ENCODE measurements at places on chromosomes 4 and X. TPM values are rescaled to one million over a fixed set of nuclear protein-coding genes. Genes with fewer than 3 reads are reported as not detected.

Gene LNX1
- not detected for polyA plus RNA-seq

Gene NAP1L3
- 0.40 TPM for polyA plus RNA-seq

Gene MSX1
- 2.9 TPM for polyA plus RNA-seq

Gene PGRMC1
- 159 TPM for polyA plus RNA-seq

Gene SORCS2
- 4.6 TPM for polyA plus RNA-seq

Gene IL21
- not detected for polyA plus RNA-seq

Gene STATH
- not detected for polyA plus RNA-seq

Gene PNMA3
- 0.16 TPM for polyA plus RNA-seq

Gene SNCA
- not detected for polyA plus RNA-seq

Gene TMSB4X
- polyA plus RNA-seq = 6,622 TPM

Gene PNMA6A
- polyA plus RNA-seq = 3.3 TPM

Gene DOK7
- polyA plus RNA-seq = 0.21 TPM

Gene OCIAD1
- polyA plus RNA-seq = 163 TPM

GRCh38 chr4:101140228-101140627, 207.1 kb downstream of the PPP3CA start:
- DNase-seq = no peak

GRCh38 chr4:84412062-84412461, 87.0 kb downstream of the NKX6-1 start:
- DNase-seq = no peak

- DNase-seq = no peak
These were observed 92.2 kb downstream of the ABLIM2 start for GRCh38 chr4:8066336-8066931.

DNA sequence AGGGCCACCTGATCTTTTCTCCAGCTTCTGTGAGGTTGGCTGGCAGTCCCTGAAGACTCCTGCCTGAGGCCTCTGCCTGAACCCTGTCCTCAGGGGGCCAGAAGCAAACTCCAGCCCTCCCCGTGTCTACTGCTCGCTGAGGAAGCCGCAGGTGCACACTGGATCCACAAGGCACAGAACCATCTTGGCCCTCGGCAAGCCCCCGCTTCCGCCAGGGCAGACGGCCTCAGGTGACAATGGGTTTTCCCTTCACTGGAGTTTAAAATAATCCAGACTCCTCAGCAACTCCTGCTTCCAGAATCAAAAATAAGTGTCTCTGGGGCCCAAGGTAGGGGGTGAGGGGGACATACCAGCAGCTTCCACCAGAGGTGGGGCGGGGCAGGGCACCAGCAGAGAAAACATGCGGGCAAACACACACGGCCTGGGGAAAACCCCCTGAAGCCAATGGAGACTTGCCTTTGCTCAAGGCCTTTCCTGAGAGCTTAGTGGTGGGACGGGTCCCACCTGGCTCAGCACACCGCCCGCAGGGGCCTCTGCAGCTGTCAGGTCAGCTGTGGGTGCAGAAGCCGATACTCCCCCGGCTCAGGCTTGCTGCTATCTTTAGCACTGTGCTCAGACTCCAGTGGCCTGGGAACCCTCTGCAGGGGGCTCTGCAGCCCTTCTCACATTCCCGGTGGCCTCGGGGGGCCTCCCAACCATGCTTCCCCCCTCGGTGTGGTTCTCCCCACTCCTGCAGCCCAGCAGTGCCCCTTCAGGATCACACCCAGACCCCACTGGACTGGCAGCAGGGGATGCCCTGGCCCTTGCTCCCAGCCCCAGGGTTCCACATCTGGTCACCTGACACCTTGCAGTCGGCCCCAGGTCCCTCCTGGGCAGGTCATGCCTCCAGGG, 1.9 kb downstream of the MYL5 start:
- DNase-seq = no peak

DNA sequence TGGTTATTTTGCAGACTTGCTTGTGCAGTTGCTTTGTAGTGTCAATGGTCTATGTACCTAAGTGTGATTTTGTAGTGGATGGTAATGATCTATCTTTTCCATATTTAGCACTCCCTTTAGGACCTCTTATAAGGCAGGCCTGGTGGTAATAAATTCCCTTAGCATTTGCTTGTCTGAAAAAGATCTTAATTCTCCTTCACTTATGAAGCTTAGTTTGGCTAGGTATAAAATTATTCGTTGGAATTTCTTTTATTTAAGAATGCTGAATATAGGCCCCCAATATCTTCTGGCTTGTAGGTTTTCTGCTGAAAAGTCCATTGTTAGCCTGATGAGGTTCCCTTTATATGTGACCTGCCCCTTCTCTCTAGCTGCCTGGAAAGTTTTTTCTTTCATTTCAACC, 10.6 kb upstream of the HSD17B13 start:
- DNase-seq = no peak

GRCh38 chr4:16788868-16789267, 109.6 kb downstream of the LDB2 start:
- DNase-seq = no peak

DNA sequence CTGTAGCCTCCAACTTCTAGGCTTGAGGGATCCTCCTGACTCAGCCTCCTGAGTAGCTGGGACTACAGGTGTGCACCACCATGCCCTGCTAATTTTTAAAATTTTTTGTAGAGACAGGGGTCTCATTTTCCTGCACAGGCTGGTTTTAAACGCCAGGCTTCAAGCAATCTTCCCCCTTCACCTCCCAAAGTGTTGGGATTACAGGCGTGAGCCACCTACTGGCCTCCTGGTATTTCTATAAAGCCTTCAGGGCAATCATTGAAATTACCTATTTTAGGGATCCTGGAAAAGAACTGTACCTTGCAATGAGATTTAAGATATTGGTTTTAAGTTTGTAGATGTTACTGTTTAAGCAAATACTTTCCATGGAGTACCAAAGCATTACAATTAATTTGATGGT, 13.5 kb upstream of the PLS3 start:
- no peak for DNase-seq

- DNase-seq = no peak
These were observed 53.7 kb downstream of the MID1 start for GRCh38 chrX:10566716-10567097.

GRCh38 chr4:28176942-28177341, 1316.3 kb downstream of the STIM2 start:
- no peak for DNase-seq

- no peak for DNase-seq
These were observed 2.0 kb downstream of the RAB40A start for GRCh38 chrX:103517246-103517645.

DNA sequence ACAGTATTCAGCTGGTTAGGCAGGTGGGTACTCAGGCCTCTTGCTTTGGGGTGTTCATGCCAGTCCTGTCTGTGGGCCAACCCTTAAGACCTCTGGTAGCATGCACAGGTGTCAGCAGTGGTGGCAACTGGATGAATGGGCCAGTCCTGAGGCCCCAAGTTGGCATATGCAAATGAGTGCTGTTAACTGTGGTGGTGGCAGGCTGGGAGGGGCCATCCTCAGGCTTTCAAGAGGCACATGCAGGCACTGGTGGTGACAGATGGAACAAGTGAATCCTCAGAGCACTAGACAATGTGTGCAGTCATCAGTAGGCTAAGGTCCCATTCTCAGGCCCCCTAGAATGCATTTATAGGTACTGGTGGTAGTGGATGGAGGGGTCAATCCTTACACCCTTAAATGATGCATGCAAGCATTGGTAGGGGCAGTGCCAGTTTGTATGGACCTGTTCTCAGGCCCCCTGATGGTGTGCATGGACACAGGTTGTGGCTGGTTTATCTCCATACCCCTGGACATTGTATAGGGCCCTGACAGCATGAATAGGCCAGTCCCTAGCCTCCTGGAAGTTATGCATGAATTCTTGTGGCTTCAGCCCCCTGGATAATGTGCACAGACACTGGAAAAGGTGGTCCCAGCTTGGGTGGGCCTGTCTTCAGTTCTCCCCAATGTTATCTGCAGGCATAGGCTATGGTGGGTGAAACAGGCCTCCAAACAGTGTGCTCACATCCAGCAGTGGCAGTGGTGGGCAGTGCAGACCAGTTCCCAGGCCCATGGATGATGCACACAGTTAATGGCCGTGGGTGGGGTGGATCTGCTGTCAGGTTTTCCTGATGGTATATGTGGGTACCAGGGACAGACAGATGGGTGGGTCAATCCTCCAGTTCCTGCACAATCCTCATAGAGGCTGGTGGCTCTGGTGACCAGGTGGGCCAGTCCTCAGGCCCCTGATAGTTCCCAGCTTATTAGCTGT, 24.7 kb downstream of the TECRL start:
- DNase-seq = no peak

- no peak for DNase-seq
These were observed 5.7 kb upstream of the CPZ start for GRCh38 chr4:8586671-8587468.

DNA sequence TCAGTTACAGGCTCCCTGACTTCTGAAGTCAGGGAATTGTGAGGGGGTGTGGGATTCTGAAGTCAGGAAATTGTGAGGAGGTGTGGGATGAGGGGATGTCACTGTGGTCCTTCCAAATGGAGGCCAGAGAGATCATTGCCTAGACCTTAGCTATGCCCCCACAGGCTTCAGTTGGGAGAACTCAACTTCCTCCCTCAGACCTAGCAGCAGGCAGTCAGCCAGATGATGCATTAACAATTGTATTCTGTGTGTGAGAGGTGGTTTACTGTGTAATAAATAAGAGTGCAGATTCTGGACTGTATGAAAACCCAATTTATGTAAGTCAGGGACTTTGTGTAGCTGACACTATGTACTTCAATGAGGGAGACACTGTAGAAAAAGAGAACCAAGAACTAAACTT, 65.7 kb downstream of the FREM3 start:
- DNase-seq = no peak

- no peak for DNase-seq
These were observed 1130.9 kb upstream of the PRKX start for GRCh38 chrX:4844376-4844775.

DNA sequence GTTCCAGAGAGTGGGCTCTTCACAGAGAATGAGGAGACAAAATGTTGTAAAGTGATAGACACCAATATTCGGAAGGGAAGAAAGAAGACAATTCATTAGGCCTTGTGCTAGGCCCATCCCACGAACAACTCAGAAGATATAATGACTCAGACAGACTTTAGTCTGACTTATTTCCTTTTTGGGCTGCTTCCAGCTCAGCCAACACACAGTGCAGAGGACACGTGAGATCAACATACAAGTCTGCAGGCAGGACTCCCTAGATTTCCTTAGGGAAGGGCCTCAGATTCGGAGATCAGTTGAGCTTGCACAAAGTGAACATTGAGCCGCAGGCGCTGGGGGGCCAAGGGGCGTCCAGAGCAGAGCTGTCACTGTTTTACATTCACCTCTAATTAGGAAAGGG, 290.7 kb upstream of the TENM3 start:
- DNase-seq = peak; percentile 64

GRCh38 chrX:110847334-110847733, 51.7 kb upstream of the CHRDL1 start:
- DNase-seq = peak; percentile 54

GRCh38 chr4:163271555-163272127, 60.8 kb downstream of the NPY1R start:
- DNase-seq = no peak

GRCh38 chrX:150772150-150772970, 79.2 kb downstream of the MTMR1 start:
- DNase-seq = peak; percentile 74

GRCh38 chr4:175435381-175435783, 376.7 kb downstream of the GPM6A start:
- no peak for DNase-seq

DNA sequence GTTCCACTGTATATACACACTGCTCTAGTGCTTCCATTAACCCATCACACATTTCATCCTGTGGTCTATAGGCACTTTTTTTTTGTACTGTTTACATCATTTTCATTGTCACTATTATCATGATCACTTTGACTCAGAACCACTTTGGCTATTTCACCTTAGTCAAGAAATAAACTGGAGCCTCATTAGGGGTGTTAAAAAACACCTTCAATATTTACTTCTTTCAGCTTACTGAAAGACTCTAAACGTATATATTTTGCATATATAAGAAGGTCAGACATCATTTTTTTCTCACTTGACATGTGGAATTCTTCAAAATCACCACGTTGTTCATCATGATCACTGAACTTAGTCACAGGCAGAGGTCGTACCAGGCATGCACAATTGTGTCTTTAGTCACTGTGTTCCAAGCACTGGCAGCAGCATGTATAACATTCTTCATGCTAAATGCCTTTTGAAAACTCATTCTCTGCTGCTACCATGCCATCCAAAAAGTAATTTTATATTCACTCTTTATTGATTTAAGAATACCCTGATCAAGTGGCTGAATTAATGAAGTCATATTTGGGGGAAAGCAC, 229.2 kb upstream of the ARSJ start:
- DNase-seq = peak; percentile 1

GRCh38 chr4:168259096-168259495, 59.5 kb downstream of the DDX60 start:
- no peak for DNase-seq

DNA sequence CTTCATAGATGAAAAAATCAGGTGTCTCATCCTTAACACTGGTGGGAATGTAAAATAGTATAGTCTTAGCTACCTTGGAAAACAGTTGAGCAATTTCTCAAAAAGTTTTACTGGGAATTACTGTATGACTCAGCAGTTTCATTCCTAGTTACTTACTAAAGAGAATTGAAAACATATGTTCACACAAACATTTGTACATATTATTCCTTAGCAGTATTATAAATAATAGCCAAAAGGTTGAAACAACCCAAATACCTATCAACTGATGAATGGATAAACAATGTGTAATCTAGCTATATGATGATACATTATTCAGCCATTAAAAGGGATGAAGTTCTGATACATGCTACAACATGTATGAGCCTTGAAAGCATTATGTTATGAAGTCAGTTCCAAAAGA, 41.7 kb downstream of the RBM46 start:
- no peak for DNase-seq

- DNase-seq = no peak
These were observed 59.3 kb downstream of the CNGA2 start for GRCh38 chrX:151793886-151794285.

DNA sequence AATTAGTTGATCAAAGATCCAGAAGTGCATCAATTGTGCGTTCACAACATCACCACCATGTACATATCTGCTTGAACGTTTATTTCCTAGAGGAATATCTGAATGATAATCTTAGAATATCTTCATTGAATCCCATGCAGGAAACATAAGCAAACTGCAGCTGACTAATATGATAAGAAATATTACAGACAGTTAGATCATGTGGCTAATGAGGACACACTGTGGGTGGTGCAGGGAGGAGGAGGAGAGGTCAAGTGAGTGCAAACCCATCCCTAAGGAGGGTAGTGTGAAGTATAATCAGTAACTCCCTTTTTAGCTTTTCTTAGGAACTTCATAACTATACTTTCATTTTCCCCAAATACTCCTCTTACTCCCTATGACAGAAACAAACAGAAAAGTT, 58.3 kb upstream of the HPGD start:
- DNase-seq = no peak

- peak; percentile 5 for DNase-seq
These were observed 6.5 kb downstream of the FATE1 start for GRCh38 chrX:151722241-151722846.

DNA sequence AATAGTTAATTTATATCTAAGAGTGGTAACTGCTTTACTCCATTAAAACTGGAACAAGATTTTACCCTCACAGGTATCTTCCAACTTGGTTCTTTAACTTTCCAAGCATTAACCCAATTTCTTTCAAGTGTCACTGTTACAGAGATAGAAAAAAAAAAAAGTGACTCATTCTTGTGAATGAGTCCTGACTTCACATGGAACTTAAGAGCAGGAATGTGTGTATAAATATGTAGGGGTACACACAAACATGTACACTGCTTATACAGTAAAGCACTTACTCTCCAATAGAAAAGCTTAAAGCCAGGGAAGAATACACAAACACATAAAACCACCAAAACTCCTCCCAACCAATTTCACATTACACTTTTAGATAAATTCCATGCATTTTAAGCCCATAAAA, 38.8 kb downstream of the TAPT1 start:
- no peak for DNase-seq

GRCh38 chr4:146062340-146062739, 113.2 kb upstream of the LSM6 start:
- DNase-seq = no peak
